Stimulated activated CD4-positive, alpha-beta T cell treated with anti-CD3 and anti-CD28 coated beads, Interleukin-15, amount 100 ng/mL, for 1 hour (primary cell): ENCODE measurements at places on chromosomes 1 and 21.

DNA sequence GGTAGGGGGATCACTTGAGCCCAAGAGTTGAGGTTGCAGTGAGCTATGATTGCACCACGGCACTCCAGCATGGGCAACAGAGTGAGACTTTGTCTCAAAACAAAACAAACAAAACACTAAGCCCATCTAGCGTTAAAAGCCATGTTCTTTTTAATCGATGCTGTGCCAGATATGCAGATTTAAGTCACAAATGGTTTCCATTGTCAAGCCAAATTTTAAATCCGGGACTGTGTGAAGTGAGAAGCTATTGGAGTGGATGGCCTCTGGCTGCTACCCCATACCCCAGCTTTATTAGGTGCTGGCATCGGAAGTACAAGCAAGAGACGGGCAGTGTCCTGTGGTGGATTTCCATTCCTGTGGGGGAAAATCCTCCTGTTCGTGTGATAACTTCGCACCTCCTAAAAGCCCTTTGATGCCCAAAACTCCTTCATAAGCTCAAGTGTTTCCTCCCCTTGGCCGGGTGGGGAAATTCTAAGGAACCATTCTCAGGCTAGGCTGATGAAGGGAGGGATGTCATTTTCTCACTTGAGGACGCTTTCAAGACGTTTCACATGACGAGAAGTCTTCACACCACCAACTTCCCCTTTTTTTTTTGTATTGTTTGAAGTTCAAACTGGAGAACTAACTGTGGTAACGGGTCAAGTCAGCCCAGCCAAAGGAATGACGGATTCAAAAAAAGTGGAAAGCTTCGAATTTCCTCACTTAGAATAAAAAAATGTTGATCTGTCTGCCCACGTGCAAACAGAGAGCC lies 140.8 kb downstream of the KAZN start:
- DNase-seq = no peak

DNA sequence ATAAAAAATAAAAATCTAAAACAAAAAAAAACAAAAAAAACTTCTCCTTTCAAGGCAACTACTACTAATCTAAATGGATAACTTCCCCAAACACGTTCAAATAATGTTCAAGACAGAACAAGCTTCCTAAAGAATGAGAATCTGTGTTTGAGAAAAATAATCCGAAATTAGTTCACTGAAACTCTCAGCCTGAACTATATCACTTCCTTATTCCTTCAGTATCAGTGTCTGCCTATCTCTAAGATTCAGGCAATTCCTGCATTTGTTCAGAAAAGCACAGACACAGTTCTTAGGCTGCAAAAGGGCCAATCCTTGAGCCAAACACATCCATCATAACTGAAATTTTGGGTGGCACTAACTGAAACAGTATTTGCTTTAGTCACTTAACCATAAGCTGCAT lies 22.4 kb downstream of the DSTYK start:
- no peak for DNase-seq

GRCh38 chr1:25246600-25247023 lies 642 bp downstream of the RSRP1 start:
- peak; percentile 15 for DNase-seq

DNA sequence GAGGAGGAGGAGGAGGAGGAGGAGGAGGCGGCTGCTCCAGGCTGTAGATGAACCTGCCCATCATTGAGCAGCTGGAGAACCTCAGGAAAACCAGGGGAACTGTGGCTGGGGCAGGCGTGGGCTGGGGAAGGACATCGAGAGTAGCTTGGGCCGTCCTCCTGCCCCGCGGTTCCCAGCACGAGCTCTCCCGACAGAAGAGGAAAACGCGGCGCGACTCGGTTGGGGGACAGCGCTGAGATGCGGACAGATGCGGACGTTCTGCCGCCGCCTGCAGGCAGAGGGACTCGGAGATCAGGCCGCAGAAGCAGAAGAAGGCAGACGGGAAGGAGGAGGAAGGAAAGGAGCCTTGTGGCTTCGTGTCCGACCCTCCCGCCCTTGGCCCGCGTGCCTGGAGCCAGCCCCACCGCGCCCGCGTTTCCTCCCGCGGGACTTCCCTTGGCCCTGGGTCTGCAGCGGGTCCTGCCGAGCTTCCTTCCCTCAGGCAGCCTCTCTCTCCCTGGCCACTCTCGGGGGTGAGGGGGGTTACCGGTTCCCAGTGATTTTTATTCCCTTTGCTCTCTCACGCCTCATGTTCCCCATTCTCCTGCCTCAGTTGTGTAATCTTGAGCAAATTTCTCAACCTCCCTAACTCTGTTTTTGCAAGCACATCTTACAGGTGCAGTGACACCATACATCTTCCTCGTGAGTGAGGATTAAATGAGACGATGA lies 1.7 kb upstream of the TNFRSF9 start:
- DNase-seq = peak; percentile 30

DNA sequence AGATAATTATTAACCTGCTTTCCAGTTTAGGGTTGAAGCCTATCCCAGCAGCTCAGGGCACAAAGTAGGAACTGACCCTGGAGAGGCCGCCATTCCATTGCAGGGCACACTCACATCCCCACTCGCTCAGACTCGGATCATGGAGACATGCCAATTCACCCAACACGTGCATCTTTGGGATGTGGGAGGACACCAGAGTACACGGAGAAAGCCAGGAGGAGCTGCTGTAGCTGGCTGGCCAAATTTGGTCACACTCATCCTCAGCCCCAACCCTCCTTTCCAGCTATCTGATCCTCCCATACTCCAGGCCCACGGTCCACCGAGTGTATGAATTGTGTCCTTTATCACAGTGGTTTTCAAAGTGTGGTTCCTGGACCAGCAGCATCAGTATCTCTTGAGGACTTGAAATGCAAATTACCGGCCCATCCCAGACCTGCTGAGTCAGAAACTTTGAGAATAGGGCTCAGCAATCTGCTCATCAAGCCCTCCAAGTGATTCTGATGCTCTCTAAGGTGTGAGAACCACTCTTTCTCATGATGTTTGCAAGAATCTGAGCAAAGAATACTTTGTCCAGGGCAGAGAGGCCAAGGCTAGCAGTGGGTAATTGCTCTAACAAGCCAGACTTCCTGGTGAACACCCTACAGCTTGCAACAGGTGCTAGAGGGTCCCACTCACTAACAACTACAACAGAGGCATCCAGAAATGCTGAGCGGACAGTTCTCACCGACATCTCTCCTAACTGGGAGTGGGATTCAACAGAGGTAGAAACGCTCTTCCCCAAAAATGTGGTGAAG lies 26.3 kb downstream of the IER5 start:
- no peak for DNase-seq

DNA sequence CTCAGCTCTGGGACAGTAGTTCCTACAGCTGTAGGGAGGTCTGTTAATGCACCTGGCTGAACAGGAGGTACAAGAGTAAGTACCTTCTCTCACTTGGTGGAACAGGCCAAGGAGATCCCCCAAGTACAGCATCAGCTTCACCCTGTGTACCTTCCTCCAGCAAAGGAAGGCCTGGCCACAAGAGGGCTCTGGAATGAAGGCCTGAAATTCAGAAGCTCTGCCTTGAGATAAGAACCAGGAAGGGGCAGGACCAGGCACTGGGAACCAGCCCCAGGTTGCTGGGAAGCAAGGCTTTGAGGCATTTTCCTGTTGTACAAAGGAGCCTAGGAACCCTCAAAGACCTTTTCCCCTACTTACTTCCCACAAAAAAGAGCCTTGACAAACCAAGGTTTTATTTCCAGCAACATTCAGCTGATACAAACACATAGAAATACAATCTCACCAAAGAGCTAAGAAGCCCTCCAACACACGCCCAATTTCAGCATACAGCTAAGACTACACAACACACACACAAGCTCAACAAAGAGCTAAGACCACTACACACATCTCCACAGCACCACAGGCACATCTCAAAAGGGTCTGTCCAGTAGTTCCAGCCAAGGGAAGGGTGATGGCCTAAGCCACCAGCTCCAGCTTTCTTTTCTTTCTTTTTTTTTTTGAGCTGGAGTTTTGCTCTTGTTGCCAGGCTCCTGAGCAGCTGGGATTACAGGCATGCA lies 23.5 kb downstream of the F11R start:
- DNase-seq = peak; percentile 12

GRCh38 chr1:32858791-32859190 lies 11.9 kb downstream of the FNDC5 start:
- no peak for DNase-seq

DNA sequence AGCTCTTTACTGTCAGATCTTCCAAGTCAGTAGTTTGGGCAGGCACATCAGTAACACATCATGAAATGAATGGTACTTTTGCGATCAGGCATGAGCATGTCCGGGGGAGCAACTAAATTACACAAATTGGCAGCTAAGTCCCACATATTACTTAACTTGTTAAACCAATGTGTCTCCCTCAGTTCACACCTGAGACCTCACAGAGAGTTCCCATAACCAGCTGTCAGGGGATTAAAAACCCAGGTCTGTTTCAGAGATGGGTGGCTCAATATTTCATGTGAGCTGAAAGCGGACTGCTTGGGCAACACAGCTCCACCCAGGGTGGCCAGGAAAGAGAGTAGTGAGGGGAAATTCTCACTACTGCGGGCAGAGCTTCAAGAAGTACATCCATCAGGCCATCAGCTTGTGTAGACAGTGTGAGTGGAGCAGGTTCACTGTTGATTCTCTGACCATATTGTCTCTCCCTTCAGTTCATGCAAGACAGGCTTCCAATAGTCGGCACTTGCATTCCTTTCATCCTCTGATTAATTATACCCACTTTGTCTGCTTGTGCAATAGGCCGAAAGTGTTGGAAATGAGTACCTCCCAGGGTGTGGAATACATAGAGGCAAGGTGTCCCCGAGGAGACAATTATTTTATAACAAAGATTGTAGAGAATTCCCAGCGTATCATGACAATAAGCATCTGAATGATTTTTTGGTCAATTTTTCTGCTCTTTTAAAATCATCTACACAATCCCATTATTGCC lies 139.9 kb downstream of the PTGER3 start:
- DNase-seq = no peak

GRCh38 chr21:34881421-34881820 lies 167.7 kb downstream of the RUNX1 start:
- DNase-seq = no peak

- DNase-seq = no peak
These were observed 4.1 kb downstream of the MRPL9 start for GRCh38 chr1:151759241-151759640.

- no peak for DNase-seq
These were observed 141.0 kb downstream of the USP25 start for GRCh38 chr21:15870819-15871218.

GRCh38 chr1:201608635-201609395 lies 69.9 kb downstream of the NAV1 start:
- DNase-seq = no peak

DNA sequence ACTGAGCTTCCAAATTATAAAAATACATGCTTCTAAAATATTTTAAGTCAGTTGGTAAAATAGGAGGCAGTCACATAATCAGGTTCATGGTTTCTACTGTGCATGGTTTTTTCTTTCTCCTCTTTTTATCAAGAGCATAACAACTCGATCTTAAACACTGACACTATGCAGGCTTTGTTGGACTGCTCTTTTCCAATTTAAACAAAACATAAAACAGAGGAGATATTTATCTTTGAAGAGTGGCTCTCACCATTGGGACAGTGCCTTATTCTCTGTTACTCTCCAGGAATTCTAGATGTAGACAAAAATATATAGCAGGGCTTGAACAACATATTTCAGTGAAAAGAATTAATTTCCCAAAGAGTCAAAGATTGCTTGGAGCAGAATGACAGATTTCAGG lies 883.5 kb upstream of the ADGRL2 start:
- DNase-seq = no peak

- no peak for DNase-seq
These were observed 4.8 kb downstream of the MGST3 start for GRCh38 chr1:165635823-165636222.

- DNase-seq = no peak
These were observed 17.8 kb downstream of the OR2B11 start for GRCh38 chr1:247440001-247440620.

DNA sequence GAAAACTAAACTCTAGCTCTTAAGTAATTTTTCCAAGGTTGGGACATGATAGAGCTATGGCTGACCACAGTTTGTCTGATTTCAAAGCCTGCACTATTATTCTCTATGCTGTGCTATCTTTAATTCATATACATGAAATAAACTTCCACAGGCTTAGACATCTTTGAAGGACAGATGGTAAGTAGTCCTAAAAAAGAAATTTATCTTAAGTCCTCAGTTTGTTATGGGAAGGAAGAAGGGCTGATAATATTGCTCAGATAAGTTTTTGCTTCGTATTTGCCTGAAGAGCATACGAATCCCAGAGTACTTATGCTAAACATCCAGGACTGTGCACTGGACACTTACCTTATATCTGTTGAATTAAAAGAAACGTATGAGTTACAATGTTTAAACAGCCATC lies 39.6 kb downstream of the VCAM1 start:
- DNase-seq = no peak

DNA sequence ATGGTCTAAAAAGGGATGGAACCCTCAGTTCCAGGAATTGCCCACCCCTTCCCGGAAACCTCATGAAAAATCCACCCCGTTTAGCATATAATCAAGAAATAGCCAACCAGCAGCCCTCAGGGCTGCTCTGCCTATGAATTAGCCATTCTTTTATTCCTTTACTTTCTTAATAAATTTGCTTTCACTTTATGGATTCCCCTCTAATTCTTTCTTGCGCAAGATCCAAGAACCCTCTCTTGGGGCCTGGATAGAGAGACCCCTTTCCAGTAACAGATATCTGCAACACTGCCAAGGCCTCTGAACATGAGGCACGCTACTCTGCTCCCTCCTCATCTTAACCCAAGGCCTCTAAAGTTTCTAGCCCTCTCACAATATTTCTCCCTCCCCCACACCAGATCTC lies 58.9 kb upstream of the POU2F1 start:
- no peak for DNase-seq

DNA sequence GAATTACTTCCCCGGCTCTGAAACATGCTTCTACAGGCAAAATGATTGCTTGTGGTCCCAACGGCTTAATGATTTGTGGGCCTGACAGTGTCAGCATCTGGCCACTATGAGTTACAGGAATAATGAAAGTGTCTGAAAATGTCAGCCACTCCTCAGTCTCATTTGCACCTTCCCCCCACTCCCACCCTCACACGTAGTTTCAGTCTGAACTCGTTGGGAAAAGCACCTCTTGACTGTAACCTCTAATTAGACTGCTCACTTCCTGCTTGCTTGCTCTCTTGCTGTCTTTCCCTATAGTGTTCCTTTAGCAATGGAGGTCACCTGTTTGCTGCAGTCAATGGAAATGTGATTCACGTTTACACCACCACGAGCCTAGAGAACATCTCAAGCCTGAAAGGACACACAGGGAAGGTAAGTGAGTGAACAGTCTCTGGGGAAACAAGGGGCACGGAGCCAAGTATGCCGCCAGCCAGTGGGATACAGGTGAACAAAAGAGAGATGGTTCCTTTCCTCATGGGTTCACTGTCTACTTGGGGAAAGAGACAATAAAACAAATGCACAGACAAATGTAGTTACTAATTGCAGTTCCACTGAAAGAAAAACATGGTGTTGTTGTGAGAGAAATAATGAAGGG lies 27.1 kb downstream of the CFAP57 start:
- DNase-seq = no peak

DNA sequence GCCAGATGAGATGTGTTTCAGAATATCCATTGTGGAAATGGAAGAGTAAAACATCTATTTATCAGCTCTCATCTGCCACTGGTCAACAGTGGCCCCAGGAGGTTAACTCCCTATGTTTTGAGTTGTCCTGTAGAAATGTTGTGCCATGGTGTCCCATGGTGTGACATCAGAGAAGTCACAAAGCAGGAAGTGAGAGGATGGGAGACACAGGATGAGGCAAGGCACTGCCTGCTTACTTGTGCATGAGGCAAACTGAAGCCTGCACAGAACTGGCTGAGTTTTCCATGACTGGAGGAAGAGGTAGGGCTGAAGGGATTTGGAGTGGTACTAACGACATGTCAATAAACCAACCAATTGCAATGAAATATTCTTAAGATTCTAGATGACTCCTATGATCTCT lies 131.5 kb upstream of the ZNF644 start:
- no peak for DNase-seq

- DNase-seq = no peak
These were observed 5.9 kb downstream of the SMG7 start for GRCh38 chr1:183477986-183478781.
